Stimulated activated CD4-positive, alpha-beta T cell treated with anti-CD3 and anti-CD28 coated beads, Interleukin-1b, Interleukin-23, amount 100 ng/mL, for 4 hours (primary cell): ENCODE measurements at places on chromosomes 7 and 10.

DNA sequence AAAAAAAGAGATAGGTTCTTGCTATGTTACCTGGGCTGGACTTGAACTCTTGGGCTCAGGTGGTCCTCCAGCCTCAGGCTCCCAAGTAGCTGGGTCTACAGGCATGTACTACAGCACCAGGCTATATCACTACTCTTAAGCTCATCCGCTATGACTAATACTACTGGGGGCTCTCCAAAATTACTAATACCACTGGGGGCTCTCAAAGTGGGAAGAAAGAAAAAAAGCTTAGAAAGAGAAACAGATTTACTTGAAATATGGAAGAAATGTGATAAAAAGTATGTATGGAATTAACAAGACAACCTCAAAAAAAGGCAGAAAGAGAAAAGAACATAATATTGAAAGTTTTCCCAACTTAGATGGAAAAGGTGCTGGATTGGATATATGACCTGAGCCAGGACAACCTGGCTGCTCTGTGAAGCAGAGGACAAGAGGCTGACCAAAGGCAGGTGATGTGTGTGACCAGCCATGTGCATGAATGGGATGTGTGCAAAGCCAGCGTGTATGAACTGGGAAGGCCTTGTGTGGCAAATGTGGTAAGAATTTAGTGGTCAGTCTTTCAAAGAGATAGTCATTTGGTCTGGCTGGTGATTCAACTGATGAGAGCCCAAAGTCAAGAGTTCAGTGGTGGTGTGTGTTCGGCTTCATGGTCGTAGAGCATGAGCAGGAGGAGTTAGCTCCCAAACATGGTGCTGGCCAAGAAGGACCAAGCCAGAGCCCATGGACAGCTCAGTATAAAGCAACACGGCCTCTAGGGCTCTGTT is 232.4 kb upstream of the KLF14 start:
- no peak for DNase-seq

DNA sequence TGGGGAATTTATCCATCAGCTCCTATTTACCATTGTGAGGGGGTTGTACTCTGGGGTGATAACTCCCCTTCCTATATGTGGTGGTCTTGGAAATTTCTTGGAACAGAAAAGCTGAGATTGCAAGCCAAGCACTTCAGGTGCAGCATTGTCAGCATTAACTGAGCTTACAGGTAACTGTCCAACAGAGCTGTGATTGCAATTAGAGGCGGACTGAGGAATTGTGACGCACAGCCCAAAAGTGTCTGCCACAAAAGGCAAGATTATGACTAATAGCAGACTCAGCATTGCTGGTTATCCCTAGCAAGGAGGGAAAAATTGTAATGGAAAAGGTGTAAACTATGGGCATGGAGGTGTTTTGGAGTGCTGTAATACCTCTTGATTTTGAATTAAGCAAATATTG is 126.1 kb upstream of the AGR3 start:
- DNase-seq, result no peak

DNA sequence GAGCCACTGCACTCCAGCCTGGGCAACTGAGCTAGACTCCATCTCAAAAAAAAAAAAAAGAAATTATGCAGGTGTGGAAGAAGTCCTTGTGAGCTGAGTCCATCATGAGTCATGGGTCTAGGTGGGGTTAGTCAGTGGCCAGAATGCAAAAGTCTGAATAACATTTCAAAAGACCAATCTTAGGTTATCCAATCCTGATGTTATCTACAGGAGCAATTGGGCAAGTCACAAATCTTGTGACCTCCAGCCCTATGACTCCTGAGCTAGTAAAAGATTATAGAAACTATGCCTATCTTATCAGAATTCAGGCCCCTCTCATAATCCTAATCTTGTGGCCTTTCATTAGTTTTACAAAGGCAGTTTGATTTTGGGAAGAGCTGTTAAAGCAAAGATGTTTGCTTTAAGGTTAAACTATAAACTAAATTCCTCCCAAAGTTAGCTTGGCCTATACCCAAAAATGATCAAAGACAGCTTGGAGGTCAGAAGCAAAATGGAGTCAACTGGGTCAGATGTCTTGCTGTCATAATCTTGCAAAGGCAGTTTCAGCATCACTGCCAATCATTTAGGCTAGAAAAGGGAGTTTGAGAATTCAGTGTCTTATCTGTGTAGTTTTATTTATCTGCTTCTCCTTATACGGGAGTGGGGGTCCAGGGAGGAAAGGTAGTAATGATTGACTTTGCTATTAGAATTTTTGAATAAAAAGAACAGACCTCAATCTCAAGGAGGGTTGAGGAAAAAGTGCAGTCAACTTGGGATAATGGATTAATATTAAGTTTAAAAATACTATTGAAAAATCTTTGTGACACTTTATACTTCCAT is 71.2 kb upstream of the TRIM24 start:
- no peak for DNase-seq

DNA sequence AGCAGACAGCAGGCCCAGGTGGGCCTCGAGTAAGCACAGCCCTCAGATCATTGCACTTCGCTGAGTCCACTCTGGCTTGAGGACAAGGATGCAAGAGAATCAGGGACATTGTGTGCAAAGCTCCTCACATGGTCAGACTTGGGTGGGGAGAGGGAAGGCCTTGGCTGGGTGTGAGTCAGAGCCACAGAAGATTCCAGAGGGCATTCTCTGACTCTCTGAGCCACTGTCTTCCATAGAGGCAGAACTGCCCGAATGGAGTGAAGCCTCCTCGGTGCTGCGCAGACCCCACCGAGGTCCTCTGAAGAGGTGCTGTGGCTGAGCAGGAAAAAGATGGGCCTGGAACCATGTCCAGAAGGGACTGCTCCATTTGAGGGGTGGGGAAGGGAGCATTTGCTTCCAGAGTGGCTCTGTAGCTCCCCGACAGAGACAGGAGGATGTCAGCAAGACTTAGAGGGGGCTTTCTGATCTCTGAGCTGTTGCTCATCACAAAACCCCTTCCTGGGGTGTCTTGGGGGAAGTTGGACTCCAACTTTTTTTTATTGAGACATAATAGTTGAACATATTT is 120.8 kb downstream of the PTPN20 start:
- DNase-seq, result no peak

GRCh38 chr7:1457059-1457948 is 2.0 kb downstream of the MICALL2 start:
- DNase-seq, result no peak

- no peak for DNase-seq
These were observed 77.5 kb upstream of the STEAP1B start for GRCh38 chr7:22577470-22578001.

DNA sequence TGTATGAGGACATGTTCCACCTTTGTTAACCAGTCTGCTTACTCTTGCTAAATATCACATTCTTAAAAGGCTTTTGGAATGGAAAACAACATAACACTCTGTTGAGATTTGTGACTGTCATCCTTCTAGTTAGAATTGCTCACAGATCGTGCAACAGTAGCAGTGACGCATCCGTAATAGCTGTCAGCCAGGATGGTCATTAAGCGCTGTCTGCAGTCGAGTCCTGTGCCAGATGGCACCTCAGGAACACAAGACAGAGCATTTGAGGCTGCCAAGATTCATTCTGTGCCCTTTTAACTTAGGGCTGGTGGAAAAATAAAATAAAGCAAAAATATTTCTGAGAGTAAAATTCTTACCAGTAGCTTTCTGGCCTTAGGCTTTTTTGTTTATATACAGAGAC is 348.6 kb downstream of the ANKRD7 start:
- no peak for DNase-seq

DNA sequence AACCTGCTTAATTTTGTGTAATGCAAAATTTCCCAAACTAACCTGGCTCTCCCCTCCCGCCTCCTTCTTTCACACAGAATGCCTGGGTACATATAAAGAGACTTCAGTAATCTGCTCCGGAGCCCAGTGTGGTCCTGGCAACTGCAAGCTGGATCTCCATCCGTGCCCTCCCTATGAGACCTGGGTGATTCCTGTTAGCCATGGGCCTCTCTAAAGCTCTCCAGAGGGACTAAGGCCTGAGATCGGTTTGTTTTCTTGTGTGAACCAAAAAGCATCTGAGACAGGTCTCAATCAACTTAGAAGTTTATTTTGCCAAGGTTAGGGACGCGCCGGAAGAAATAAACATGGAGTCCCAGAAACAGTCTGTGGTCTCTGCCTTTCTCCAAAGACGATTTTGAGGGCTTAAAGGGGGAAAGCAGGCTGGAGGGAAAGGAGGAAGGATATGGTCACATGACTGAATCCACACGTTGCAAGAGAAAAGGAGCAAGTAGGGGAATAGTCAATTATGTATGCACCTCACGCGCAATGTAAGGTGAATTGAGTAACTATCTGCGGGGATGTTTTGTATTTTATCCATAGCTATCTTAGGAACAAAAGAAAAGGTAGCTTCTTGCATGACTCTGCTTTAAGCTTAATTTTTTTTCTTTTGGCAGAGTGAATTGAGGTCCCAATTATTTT is 46.2 kb upstream of the CCDC3 start:
- no peak for DNase-seq

- DNase-seq, result no peak
These were observed 57.4 kb downstream of the SPOCK2 start for GRCh38 chr10:72030762-72031543.

DNA sequence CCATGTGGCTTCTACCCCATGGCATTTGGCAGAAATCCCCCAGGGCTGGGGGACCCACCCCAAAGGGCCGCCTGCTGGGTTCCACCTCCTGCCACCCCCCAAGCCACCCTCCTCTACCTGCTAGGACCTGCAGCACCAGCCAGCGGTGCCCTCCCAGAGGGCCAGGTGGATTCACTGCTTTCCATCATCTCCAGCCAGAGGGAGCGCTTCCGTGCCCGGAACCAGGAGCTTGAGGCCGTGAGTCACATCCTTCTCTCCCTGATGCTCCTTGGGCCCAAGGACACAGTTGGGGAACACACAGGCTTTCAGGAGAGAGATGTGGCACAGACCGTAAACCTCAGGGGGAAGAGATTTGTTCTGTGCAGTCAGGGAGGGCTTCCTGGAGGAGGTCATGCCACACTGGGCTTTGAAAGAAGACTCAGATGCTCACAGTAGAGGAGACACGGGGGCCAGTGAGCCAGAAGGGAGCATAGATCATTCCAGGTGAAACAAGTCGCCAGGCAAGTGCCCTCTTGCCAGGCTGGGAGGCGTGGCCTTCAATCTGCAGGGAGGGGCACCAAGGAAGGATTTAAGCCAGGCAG is 11.5 kb upstream of the SH2B2 start:
- no peak for DNase-seq

GRCh38 chr10:75137533-75138438 is 26.3 kb downstream of the SAMD8 start:
- no peak for DNase-seq

DNA sequence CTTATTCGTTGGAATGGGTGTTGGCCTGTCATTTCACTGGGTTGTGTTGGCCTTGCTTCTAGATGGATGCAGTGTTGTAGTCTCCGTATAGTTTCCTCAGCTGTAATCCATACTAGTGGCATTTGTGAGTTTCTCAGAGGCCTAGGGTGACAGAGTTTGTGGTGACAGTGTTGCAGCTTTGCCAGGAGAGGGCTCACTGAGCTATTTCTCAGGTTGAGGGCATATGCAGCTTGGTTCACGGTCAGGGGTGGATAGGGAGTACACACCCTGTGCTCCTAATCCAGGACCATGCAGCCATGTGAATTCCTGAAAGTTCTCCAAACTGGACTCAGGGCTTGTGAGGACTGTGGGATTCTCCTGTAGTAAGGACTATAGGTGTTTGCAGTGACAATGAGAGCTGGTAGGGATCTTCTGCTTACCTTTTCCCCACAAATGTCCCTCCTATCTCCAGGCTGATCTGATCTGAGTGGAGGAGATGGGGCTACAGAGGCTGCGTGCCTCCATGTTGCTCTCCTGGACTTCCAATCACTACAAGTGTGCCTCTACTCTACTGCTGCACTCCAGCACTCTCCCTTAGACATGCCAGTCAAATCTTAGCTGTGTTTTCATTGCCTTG is 229.0 kb downstream of the STK31 start:
- DNase-seq, result no peak

- no peak for DNase-seq
These were observed 48.2 kb upstream of the WDR11 start for GRCh38 chr10:120802935-120803334.
